ENCODE measurements at places on chromosomes 13 and 19. TPM values are rescaled to one million over a fixed set of nuclear protein-coding genes. Genes with fewer than 3 reads are reported as not detected.

DNA sequence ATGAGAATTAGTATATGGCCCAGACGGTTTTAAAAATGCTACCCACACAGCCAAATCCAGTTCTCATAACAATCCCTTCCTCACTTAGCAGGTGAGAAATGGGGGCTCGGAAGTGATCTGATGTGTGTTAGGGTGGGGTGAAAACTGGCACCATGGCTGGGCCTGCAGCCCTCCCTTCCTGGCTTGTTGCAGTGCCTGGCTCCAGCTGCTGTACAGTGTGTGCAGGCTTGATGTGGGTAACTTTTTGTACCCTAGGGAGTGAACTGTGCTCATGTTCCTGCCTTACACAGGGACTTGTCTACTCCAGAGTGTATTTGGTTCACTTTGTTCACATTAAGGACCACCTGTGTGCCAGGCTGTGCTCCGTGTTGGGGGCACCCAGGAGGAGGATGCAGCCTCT is 177.2 kb downstream of the LMO7 start:
- no peak for ATAC-seq

HNRNPL gene
- total RNA-seq: 476 TPM

DNA sequence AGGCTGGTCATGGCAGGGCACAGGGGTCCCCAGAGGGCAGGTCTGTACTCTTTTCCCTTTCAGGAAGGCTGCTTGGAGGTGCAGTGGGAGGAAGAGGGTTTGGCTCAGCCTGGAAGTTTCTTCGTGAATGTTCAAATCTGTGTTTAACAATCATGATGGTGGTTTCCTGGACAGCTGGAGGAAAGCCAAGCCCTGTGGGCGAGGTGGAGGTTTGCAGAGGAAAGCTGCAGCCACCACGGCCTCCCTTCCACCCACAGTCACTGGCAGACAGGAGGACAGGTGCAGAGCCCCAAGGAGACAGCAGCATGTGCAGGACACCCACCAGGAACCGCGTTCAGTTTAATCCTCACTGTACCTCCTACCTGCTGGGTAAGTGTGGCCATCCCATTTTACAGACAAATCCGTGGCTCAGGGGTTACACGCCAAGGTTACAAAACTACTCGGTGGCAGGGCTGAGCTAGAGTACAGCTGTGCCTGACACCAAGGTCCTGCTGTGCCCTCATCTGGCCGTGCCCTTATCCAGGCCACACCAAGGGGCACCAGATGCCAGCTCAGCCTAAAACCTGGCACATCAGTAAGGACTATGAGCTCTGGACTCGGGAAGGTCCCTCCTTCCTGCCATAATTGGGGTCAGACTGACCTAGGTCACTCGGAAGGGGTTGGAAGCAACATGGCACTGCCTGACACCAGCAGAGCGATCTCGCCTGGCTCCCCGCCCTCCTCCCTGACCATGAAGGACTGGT is 34.1 kb downstream of the SUGP2 start:
- no peak for ATAC-seq

ZNF548 gene
- total RNA-seq: 48.5 TPM

DNA sequence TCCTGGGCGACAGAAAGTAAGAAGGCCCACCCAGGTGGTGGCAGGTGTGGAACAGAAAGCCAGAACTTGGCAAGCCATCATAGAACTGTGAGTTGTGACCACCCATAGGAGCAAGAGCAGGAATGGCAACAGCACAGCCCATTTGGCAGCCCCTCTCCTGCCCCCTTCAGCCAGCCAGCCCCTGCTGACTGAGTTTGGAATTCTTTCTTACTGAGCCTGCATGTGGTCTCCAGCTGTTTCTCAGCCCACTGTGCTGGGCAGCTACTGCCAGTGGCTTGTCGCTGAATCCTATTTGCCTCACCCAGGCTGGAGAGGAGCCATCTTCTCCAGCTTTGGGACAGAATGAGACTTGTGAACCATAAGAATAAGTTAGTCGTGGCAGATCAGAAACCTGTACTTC is 28.3 kb downstream of the CNMD start:
- ATAC-seq: no peak

- ATAC-seq: peak; percentile 74
Observed at GRCh38 chr19:15304140-15304705, 28.1 kb downstream of the BRD4 start.

DNA sequence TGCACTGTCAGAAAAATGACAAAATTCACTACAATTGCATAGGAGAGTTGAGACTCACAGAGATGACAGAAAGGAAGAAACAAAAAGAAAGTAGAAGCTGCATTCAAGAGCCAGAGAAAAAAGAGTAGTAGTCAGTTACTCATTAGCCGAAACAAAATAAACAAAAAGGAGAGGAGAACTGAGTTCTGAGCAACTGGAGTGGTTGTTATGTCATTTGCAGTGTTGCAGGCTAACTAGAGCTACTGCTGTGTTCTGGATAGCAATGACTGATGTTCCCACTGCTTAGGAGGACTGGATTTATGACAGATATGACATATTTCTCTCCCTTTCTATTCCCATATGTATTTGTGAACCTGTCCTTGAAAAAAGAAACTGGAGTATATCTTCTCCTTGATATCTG is 482.6 kb downstream of the RFC3 start:
- no peak for ATAC-seq

- peak; percentile 78 for ATAC-seq
Observed at GRCh38 chr19:51546650-51547396, 15.4 kb upstream of the SIGLEC6 start.

DNA sequence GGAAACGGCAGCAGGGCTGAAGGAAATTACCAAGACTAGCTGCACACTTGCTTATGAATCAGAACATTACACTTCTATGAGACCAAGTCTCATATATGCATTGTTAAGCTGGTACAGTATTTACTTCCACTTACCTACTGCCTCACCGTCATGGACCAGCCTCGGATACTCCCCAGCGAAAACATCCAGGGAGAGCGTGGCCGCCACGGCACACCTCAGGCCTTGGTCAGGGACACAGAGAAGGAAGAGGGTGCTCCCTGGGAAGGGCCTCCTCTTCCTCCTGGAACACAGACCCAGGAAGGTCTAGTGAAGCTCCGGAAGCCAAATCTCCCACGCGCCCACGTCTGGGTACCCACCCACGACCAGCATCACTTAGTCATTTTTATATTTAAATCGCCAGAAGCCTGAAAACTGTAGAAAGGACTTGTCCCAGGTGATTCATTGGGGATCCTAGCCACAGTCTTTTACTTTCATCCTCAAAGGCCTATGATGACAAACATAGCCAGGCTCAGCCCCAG is 24.4 kb upstream of the MTIF3 start:
- peak; percentile 45 for ATAC-seq

- no peak for ATAC-seq
Observed at GRCh38 chr19:18239303-18239702, 13.1 kb upstream of the PDE4C start.

DNA sequence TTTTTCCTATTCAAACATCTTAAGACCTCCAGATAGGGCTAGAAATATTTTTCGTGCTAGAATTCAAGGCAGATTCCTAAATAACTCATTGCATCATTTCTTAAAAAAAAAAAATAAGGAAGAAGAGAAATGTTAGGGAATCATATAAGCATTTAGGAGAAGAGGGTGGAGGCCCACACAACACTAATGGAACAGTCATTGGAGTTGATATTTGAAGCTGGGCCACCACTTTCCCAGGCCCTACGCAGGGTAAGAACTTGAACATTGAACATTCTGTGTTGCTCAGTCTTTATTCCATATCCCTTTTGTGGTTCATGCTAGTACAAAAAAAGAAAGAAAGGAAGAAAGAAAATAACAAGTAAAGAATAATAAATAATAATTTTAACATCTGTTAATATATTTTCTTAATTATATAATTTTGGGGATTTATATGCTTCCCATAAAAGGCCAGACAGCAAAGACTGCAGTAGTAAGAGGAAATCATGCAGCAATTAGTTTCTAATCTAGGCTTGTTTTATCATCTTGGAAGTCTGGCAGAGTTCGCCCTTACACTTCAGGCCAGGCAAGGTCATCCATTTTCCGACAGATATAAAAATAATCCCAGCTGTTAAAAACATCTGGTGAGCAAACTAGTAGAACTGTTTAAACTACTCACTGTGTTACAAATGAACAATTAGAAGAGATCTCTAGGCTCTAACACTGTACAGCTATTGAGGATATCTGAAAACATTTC is 127.7 kb downstream of the FRY start:
- no peak for ATAC-seq

- ATAC-seq: no peak
Observed at GRCh38 chr19:48396824-48397176, 3.3 kb downstream of the GRIN2D start.

GRCh38 chr19:10808937-10809649 is 26.9 kb downstream of the TMED1 start:
- ATAC-seq: peak; percentile 86

DNA sequence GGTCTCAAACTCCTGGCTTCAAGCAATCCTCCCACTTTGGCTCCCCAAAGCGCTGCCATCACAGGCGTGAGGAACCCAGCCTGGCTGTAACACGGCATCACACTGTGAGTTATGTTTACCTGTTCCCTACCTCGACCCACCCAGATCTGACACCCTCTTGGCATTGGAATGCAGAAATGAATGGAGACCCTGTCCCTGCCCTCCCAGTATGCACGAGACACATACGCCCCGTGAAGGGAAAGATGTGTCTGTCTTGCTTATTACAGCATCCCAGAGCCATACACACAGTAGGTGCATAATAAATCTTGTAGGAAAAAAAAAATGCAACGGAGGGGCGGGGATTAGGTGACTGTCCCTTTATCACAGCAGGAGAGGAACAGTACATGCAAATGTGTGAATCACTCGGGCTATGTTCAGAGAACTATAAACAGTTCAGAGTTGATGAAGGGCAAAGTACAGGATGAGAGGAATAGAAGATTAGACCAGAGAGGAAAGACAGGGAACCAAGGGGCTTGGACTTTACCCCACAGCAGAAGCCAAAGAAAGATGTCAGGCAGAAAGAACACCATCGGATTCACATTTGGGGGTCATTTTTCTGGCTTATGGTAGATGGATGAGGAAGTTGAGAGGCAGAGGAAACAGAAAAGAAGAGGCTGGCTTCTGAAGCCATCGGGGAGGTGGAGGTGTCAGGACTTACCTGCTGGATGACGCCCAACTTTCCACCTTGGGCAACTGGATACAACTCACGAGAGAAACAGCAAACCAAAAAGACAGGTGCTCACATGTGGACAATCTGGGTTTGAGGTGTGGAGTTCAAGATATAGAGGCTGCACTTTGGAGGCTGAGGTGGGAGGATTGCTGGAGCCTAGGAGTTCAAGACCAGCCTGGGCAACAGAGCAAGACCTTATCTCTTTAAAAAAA is 94.3 kb downstream of the INSR start:
- ATAC-seq: no peak
